ENCODE measurements at places on chromosomes 2 and 18. TPM values are rescaled to one million over a fixed set of nuclear protein-coding genes. Genes with fewer than 3 reads are reported as not detected.

FSIP2 gene
- total RNA-seq: 0.09 TPM

STPG4 gene
- total RNA-seq: 0.40 TPM

C2orf15 gene
- 0.47 TPM for total RNA-seq

IL36B gene
- not detected for total RNA-seq

NEURL3 gene
- 0.38 TPM for total RNA-seq

SRD5A2 gene
- total RNA-seq: not detected

RGPD3 gene
- not detected for total RNA-seq
